ENCODE measurements at places on chromosomes 12 and 14.

DNA sequence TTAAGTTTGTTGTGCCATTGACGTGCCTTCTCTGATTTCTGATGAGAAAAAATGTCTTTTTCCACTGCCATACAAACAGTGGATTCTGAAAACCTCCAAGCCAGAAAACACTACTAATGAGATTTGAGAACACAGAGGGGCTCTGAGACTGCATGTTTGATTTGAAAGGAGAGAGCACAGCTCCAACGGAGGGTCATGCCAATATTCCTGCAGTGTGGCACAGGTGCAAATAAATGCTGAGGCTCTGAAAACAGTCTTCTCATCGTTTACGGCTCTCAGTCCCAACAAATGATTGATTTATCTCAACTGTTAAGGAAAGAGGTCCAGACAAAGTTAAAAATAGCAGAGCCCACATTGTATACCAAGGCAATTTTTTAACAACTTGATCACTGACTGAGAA is 128.7 kb downstream of the KCNH5 start:
- no peak for DNase-seq

DNA sequence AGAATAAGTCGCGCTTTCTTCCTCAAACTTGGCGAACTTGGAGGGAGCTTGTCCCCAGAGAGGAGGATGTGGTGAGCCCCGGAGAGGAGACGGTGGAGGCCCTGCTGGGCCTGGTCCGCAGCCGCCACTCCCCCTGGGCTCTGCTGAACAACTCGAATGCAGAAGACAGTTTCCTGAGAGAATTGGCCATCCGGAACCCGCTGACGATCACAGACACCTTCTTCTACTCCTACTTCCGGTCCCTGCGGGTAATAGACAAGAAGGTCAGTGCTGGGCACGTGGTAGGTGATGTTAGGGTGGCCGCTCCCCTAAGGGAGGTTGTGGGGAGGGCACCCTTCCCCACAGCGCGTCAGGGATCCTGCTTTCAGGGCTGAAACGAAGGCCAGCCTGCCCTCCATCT is 1.6 kb downstream of the LRRC43 start:
- no peak for DNase-seq

DNA sequence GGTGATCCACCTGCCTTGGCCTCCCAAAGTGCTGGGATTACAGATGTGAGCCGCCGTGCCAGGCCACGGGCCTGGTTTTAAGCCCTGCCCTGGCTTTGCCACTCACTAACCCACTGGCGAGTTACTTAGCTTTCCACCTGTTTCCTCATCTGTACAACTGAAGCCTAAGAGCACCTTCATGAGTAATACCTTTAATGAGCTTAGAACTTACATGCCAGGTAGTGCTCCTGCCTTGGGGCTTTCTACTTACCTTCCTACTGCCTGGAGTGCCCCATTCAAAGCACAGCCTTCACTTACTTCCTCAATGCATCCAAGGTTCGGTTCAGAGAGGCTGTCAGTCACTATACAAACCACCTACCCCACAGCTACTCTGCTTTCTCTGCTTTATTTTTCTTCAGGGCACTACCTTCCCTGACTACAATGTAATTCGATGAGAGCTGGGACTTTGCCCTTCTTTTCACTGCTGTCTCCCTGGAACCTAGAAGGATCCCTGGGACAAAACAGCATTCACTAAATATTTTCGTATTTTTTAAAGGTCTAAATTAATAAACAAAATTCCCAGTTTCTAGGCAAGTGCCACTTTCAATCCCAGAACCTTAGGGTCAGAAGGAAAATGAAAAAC is 13.8 kb downstream of the ZCCHC8 start:
- no peak for DNase-seq

GRCh38 chr12:52010152-52010622 is 3.4 kb downstream of the TAMALIN start:
- no peak for DNase-seq

DNA sequence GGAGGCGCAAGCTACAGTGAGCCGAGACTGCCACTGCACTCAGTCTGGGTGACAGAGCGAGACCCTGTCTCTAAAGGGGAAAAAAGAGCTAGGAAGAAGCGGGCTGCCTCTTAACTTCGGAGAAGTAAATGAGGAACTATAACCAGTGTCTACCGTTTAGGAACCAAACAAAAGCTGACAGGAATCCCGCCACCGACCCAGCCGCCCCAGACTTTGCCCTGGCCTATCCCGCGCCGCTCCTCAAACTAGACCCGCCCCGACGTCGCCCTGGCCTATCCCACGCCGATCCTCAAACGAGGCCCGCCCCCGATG is 568 bp upstream of the SIVA1 start:
- DNase-seq = no peak

- DNase-seq = no peak
Measured at GRCh38 chr12:15001733-15002382, 29.0 kb downstream of the PDE6H start.

DNA sequence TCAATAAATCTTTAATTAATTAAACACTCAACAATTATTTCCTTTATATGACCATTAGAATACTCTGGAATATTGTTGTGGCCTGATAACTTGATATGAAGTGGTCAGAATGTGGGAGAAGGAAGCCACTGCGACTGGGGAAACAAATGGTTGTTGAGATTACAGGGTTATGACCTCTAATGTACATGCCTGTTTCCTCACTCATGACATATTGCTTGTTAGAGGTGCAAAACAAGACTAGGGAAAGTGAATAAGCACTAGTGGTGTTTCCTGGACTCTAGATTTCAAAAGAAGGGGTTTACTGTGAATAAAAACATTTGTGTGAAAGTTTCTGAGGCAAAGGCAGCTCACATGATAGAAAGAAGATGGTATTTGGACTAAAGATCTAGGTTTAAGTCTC is 53.3 kb downstream of the STAB2 start:
- DNase-seq = no peak

GRCh38 chr12:34336619-34337465 is 314.5 kb downstream of the ALG10 start:
- DNase-seq = no peak

DNA sequence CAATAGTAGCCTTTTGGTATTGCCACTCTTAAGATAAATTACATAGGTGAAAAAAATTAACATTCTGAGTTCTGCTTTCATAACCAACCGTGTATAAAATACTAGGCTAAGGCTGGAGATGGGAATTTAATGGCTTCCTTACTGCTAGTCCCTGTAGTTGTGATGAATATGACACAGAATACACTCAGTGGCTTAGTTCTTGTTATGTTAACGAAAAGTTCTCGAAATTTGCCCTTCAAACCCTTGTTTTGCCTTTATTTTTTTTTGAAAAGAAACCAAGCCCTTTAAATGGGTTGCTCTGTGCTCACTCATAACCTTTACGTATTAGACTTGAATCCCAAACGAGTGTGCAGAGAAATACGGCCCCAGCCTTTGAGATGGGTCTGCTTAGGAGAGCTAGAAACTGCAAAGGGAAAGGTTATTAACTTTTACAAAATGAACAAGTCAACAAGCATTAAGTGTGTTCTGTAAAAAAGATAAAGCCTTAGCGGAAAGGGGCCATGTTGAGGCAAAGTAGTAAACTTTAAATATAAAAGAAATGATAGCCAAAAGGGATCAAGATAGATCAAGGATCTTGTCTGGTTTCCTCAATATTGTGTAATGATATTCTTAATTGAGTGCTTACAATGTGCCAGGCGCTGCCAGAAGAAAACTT is 1.7 kb downstream of the NUDT4 start:
- DNase-seq = no peak

GRCh38 chr14:55372825-55373224 is 38.8 kb downstream of the ATG14 start:
- DNase-seq = no peak

DNA sequence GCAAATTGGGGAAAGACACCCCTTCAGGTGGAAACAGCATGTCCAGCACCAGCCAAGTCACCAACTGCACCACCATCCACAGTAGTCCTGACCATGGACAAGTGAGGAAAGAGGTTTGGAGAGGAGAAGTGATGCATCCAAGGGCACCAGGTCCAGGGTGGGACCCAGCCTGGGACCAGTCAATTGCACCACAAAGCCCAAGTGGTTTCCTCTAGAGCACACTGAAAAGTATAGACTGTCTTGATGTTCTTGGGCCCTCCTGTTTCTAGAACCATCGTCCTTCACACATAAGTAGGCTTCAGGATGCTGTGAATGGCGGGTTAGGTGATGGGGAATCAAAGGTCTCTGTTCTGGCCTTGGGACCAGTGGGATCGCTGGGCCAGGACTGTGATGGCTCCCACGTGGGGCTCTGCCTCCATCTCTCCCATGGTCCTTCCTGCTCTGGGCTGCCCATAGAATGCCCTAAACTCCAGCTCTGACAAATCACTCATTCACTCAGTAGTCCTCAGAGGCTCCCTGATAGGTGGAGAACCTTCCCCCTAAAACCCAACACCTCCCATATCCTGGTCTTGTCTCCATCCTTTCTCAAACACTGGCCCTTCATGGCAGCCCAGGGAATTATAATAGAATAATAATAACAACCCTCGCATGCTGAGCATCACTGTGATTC is 9.2 kb downstream of the KRT79 start:
- DNase-seq = no peak

DNA sequence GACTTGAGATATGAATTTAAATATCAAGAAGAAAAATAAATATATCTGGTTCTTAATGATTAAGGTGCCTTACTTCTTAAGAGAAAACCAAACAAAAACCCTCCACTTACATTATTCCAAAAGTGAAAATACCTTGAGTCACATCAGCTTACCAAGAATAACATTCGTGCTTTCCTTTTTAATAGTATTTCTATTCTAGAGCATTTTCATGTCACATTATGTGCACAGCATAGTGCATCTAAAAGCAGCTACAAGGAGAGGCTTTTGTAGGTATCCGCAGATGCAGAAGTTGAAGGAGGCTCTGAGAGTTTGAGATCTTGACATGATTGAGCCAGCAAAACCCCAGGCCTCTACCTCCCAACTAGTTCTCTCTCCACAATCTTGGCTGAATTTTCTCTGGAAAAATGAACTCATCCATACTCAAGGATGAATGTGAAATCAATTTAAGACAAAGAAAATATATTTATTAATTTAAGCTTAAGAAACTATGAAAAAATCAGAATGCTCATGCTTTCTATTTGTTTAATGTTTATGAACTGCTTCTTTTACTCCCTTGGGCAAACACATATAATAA is 275.0 kb downstream of the AKAP6 start:
- no peak for DNase-seq

GRCh38 chr12:17414596-17414995 is 675.4 kb downstream of the RERGL start:
- no peak for DNase-seq

DNA sequence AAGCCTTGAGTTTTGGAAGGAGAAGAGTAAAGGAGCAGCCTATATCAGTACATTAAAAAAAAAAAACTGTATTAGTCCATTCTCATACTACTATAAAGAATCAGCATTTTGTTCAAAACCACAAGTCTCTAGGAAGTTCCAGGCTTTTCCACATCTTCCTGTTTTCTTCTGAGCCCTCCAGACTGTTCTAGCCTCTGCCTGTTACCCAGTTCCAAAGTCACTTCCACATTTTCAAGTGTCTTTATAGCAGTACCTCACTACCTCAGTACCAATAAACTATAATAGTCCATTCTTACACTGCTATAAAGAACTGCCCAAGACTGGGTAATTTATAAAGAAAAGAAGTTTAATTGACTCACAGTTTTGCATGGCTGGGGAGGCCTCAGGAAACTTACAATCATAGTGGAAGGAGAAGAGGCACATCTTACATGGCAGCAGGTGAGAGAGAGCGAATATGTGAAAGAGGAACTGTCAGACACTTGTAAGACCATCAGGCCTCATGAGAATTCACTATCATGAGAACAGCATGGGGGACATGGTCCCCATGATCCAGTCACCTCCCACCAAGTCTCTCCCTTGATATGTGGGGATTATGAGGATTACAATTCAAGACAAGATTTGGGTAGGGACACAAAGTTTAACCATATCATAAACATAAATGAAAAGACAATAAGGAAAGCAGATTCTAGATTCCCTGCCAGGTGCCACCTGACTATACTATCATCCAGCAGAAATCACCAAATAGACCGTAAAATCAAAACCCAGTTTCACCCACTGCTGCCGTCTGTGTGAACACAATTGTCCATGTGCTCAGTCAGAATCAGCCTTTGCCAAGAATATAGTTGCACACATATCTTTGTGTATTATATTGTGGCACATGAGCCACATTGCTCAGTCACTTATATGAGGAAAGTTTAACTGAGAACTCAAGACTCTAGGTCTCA is 27.8 kb downstream of the TOGARAM1 start:
- DNase-seq = no peak

DNA sequence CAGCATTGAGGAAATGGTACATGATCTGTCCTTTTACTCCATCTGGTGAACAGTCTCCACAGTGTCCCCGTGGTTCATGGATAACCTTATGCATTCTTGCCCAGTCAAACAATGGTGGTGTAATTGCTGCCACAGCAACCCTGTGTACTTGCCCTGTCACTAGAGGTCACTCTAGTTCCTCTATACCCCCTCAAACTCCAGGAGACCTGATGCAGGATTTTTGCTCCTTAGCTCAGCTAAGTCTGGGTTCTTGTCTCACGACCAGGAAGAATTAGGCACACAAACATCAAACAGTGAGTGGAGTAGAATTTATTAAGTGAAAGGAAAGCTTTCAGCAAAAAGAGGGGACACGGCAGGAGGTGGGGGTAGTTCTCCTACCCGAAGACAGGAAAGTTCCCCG is 24.7 kb upstream of the EEA1 start:
- DNase-seq = no peak

GRCh38 chr14:75720116-75720515 is 59.1 kb downstream of the TTLL5 start:
- DNase-seq = no peak

GRCh38 chr14:104356738-104357688 is 218.6 kb downstream of the KIF26A start:
- no peak for DNase-seq

DNA sequence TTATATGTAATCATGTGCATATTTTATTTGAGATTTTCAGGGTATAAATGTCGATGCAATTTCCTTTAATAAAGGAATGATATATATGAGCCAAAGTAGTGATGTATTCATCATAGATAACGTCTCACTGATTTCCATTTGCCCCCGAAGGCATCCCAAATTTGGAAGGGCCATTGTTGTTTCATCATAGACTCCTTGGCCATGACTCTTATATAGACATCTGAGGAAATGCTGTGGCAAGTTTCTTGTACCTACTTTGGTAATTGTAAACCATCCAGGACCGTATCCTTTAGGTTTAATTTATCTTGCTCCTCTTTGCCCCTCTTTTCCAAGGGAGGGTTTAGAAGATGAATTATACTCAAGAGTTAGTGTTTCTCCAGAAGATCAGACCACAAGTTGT is 84.7 kb downstream of the SAMD4A start:
- DNase-seq = no peak

- DNase-seq = no peak
Measured at GRCh38 chr12:54641554-54641953, 6.6 kb downstream of the DCD start.

DNA sequence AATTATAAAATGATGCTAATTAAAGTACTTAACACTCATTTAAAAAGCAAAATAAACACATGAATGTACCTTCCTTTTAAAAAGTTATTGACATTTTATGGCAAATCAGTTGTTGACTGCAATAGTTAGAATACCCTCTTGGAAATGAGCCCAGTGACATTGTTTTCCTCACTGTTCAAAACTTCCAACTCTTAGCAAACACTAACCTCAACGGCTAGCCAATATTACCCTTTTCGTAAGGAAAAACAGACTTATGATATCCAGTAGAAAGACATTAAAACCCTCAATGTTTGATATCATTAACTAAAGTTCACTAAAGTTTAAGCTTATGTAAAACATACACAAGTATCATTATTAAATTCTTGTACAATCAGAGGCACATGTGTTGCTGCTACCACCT is 83.6 kb downstream of the EPS8 start:
- DNase-seq = no peak
